Thyroid gland (tissue), 4 donors: ENCODE measurements at places on chromosomes 5 and 9. TPM values are rescaled to one million over a fixed set of nuclear protein-coding genes. Genes with fewer than 3 reads are reported as not detected.

- no peaks in the 10 kb centered on the region for H3K4me1 ChIP-seq
- no peaks in the 10 kb centered on the region for H3K27me3 ChIP-seq
- no peak for DNase-seq
- H3K36me3 ChIP-seq: no peaks in the 10 kb centered on the region
Measured at GRCh38 chr5:180433032-180433422, 61.2 kb upstream of the CNOT6 start.

GRCh38 chr5:172870291-172870714 lies 36.3 kb downstream of the ERGIC1 start:
- peaks cover 96% of the 10 kb centered on the region for H3K4me1 ChIP-seq
- H3K4me3 ChIP-seq: no peak overlapping the region
- H3K27me3 ChIP-seq: no peaks in the 10 kb centered on the region
- H3K27ac ChIP-seq: peak overlapping the region; percentile 97
- DNase-seq: peak; percentile 73

DNA sequence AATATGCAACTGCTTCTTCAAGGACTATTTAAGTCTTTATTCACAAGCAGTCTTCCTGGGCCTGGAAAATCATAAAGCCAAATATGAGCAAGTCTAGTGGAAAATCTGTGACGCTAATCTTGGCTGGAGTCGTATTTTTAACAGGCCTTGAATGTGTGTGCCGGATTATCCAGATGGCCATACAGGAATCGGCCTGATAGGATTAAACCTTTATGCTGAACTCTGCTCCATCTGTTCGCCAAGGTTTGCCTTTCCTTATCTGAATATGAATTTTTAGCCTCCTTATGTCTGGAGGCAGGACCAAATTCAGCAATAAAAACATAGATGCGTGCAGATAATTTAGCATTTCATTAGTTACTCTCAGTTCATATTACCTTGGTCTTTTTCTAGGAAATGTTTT lies 294.5 kb downstream of the EBF1 start:
- no peaks in the 10 kb centered on the region for H3K4me1 ChIP-seq
- peak overlapping the region; percentile 30 for H3K27ac ChIP-seq
- no peaks in the 10 kb centered on the region for H3K27me3 ChIP-seq
- H3K4me3 ChIP-seq: no peak overlapping the region
- no peak for DNase-seq

DNA sequence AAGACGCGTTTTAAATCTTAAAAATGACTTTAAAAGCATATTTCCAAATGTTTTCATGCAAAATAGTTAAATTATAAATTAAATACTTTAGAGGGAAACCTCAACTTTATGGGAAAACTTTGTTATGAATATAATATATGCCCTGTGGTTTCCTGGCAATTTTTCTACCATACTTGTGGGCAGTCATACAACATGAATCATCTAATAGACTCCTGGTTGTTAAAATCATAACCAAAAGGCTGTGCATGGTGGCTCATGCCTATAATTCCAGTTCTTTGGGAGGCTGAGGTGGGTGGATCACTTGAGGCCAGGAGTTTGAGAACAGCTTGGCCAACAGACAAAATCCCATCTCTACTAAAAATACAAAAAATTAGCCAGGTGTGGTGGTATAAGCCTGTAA lies 18.2 kb downstream of the ATP10B start:
- H3K4me1 ChIP-seq: no peaks in the 10 kb centered on the region
- H3K27ac ChIP-seq: no peak overlapping the region
- no peaks in the 10 kb centered on the region for H3K27me3 ChIP-seq

DNA sequence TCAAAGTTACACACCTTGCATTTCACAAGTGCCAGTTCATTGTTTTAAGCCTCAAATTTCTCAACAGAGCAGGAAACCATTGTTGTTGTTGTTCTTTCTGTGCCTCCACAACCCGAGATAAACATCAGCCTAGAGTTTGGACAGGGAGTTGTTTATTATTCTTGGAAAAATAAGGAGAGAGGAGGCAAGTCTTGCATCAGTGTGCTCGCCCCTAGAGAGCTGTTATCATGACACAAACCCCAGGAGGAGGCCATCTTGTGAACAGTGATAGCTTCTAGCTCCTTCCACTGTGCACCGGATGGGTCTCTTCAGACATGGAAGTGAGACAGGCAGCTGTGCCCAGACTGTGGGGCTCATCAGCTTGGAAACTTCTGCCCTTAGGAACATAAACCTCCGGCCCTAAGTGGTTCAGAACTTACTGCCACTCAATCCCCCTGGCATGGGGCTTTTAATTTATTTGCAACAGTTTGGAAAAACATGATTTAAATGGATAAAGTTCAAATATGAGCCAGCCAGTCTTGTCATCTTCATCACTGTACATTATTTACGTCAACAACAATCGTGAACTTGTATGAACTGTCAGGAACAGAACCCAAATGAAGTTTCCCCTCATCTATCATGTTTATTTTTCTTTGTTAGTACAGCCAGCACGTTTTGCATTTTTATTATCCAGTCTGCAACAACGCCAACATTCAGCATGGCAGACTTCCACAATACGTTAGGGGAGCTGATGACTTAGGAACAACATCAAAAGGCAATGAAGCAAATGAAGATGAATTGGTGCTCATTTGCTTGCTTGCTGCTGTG lies 181.7 kb upstream of the S1PR3 start:
- no peaks in the 10 kb centered on the region for H3K4me1 ChIP-seq
- H3K27ac ChIP-seq: no peak overlapping the region
- no peaks in the 10 kb centered on the region for H3K36me3 ChIP-seq

DNA sequence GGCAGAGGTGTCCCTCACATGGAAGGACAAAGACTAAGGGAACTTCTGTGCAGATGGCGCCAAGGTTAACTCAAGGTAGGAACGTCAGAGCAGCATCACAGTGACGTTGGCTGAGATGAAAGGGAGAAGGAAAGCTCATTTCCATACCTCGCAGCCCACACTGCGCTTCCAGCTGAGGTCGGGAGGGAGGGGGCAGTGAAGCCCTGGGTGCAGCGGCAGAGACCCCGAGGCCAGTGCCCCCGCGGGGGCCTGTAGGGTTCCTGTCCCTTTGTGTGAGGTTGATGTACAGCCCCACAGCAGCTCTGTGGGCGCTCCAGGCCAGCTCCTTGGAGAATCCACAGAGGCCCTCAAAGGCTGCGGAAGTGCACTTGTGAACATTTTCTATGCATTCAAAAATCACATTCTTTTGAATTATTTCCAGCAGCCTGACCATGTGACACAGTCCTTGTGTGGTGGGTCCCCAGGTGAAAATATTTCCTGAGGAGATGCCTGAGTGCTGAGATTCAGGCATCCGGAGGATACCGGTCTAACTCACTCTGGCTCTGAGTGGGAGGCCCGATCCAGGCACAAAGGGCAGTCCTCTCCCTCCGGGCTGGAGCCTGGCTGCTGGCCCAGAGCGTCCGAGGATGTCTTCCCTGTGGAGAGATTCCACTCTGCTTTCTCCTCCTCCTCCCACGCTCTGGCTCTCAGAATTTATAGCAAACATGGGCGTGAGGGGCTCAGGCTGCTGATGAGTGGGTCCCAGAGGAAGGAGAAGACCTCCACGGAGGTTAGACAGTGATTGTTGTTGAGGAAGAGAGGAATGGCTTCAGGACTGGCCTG lies 150.7 kb downstream of the ICE1 start:
- peaks cover 10% of the 10 kb centered on the region for H3K4me1 ChIP-seq
- no peak overlapping the region for H3K4me3 ChIP-seq
- H3K36me3 ChIP-seq: no peaks in the 10 kb centered on the region
- H3K27ac ChIP-seq: no peak overlapping the region
- DNase-seq: peak; percentile 54
- H3K27me3 ChIP-seq: no peaks in the 10 kb centered on the region

QRFP gene
- total RNA-seq: not detected

GPR21 gene
- 4.0 TPM for total RNA-seq

GRCh38 chr9:77770340-77770739 lies 122.2 kb upstream of the GNA14 start:
- no peak for DNase-seq
- H3K27ac ChIP-seq: no peak overlapping the region
- H3K4me3 ChIP-seq: no peak overlapping the region
- no peaks in the 10 kb centered on the region for H3K36me3 ChIP-seq
- H3K27me3 ChIP-seq: no peaks in the 10 kb centered on the region
- no peaks in the 10 kb centered on the region for H3K4me1 ChIP-seq

- no peak overlapping the region for H3K4me3 ChIP-seq
- H3K4me1 ChIP-seq: peaks cover 13% of the 10 kb centered on the region
- H3K36me3 ChIP-seq: no peaks in the 10 kb centered on the region
- no peak for DNase-seq
Measured at GRCh38 chr9:133158695-133159094, 5.0 kb downstream of the GBGT1 start.

MEIKIN gene
- total RNA-seq: not detected

DNA sequence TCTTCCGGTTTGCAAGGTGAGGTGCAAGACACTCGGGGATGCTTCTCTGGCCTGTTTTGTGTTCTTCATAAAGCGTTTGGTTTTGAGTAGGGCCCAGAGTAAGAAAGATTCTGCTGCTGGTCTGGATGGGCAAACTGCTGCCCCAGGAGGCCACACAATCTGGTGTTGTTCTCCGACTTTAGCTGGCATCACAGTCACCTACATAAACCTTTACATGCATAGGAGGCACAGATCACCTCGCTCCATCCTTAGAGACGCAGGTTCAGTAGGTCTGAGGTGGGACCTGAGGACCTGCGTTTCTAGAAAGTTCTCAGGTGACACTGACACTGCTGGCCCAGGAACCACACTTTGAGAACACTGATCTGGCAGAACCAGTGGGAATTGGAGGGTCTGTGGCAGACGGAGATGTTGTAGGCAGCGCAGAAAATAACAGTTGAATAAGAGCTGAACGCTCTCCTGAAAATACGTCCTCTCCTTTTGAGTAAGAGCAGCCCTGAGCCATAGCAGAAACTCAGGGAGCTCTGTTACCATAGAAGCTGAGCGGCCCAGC lies 3.9 kb upstream of the SLC6A3 start:
- no peak for DNase-seq
- H3K27ac ChIP-seq: no peak overlapping the region
- H3K4me3 ChIP-seq: no peak overlapping the region
- no peaks in the 10 kb centered on the region for H3K36me3 ChIP-seq
- H3K4me1 ChIP-seq: peaks cover 19% of the 10 kb centered on the region

GRCh38 chr5:71948206-71948605 lies 159.1 kb upstream of the MAP1B start:
- H3K4me1 ChIP-seq: no peaks in the 10 kb centered on the region
- H3K27ac ChIP-seq: no peak overlapping the region
- no peak overlapping the region for H3K4me3 ChIP-seq
- H3K36me3 ChIP-seq: no peaks in the 10 kb centered on the region

GGTA1 gene
- 5.8 TPM for total RNA-seq

PPP3R2 gene
- 0.27 TPM for total RNA-seq
